ENCODE measurements at places on chromosomes 2 and 18.

GRCh38 chr18:58789876-58790240, 74.8 kb upstream of the ZNF532 start:
- no peak for DNase-seq

GRCh38 chr2:66733364-66733999, 298.6 kb downstream of the MEIS1 start:
- DNase-seq = no peak

DNA sequence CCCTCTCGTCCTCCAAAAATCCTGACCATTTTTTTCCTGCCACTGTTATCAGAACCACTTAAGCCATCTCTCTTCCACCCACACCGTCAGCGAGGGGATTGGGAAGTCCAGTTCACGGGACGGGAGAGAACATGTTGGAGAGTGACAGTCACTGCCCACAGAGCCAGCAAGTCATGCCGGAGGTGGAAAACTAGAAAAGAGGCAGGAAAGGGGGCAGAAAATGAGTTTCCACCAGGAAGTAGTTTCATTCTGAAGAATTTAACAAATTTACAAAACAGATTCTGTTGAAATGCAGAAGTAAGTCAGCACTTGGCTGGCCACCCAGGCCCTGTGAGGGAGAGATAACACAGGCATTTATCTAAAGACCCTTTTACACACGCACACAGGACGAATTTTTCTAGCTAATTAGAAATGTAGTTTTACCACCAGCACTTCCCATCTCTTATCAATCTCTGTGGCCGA, 431.3 kb downstream of the TSN start:
- no peak for DNase-seq

GRCh38 chr18:79564441-79564840, 115.2 kb upstream of the CTDP1 start:
- no peak for DNase-seq

- DNase-seq = no peak
Measured at GRCh38 chr2:233445152-233445830, 91.0 kb downstream of the DGKD start.
